ENCODE measurements at places on chromosomes 12 and 14. TPM values are rescaled to one million over a fixed set of nuclear protein-coding genes. Genes with fewer than 3 reads are reported as not detected.

The TAS2R50 gene
- total RNA-seq = 5.7 TPM

The CCNK gene
- total RNA-seq = 40.9 TPM

The ACAD10 gene
- total RNA-seq = 27.9 TPM

The ZC2HC1C gene
- 1.8 TPM for total RNA-seq

The SRRM4 gene
- 0.88 TPM for total RNA-seq

All from aorta (tissue), 5 donors.